Natural killer cell (primary cell): ENCODE measurements at places on chromosomes 3 and 15. TPM values are rescaled to one million over a fixed set of nuclear protein-coding genes. Genes with fewer than 3 reads are reported as not detected.

DNA sequence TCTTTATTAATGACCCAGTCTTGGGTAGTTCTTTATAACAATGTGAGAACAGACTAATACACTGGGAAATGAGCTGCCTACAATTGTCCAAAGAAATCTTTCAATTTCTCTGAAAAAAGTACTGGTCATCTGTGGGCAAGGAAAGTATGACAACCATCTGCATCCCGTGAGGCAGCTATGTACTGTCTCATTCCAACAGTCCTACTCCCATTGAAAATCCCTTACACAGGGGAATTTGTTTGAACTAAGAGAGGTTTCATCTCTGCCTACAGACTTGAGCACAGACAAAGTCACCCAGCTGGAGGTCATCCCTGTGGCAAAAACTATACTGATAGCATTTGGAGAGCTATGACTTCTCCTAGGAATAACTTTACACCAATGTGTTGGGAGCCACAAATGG, 27.1 kb downstream of the SHC4 start:
- DNase-seq = no peak
- H3K4me1 ChIP-seq = no peaks in the 10 kb centered on the region
- H3K27ac ChIP-seq = no peak overlapping the region
- no peak overlapping the region for H3K4me3 ChIP-seq
- no peaks in the 10 kb centered on the region for H3K36me3 ChIP-seq
- no peaks in the 10 kb centered on the region for H3K27me3 ChIP-seq

- peaks cover 3% of the 10 kb centered on the region for H3K27me3 ChIP-seq
- H3K36me3 ChIP-seq = no peaks in the 10 kb centered on the region
- peaks cover 14% of the 10 kb centered on the region for H3K4me1 ChIP-seq
These were observed 228.7 kb downstream of the VPS13C start for GRCh38 chr15:61831505-61831921.

GRCh38 chr3:6807967-6808588, 52.8 kb upstream of the GRM7 start:
- no peak for DNase-seq
- no peak overlapping the region for H3K27ac ChIP-seq
- H3K27me3 ChIP-seq = no peaks in the 10 kb centered on the region
- no peak overlapping the region for H3K4me3 ChIP-seq
- H3K36me3 ChIP-seq = no peaks in the 10 kb centered on the region
- H3K4me1 ChIP-seq = no peaks in the 10 kb centered on the region

DNA sequence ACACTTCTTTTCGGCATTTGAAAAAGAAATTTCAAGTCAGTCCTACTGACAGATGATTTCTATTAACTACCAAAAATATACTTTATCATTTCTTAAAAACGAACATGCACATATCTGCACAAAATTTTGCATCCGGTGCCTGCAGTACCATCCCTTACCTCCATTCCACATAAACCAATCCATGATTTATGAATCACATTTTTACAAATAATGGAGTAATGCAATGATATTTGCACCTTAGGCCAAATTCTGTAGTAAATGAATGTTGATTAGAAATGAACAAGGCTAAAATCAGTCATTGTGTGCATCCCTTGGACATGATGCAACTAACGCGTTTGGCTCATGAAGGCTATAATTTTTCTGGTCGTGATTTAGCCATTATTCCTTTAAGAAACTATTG, 46.5 kb downstream of the ROBO2 start:
- no peak for DNase-seq
- H3K27me3 ChIP-seq = no peaks in the 10 kb centered on the region
- no peak overlapping the region for H3K27ac ChIP-seq
- H3K4me1 ChIP-seq = no peaks in the 10 kb centered on the region

DNA sequence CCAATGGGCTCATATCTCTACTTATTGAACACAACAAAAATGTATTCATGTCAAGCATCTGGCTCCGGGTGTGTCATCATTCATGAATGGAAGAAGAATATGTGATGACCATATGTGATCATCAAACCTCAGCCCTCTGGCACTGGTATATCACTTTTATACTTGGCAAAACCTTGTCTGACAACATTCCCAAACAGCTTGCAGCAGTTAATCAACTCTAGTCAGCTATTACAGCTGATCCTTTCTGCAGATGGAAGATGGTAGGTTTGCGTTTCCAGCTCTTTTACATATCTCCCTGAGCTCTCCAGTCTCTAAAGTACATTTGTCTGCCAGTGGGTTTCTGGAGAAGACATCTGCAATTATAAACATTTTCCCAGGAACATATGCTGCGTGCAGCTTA, 6.6 kb downstream of the PLSCR5 start:
- no peaks in the 10 kb centered on the region for H3K36me3 ChIP-seq
- H3K4me3 ChIP-seq = no peak overlapping the region
- no peak for DNase-seq
- no peak overlapping the region for H3K27ac ChIP-seq
- H3K4me1 ChIP-seq = no peaks in the 10 kb centered on the region
- H3K27me3 ChIP-seq = no peaks in the 10 kb centered on the region

DNA sequence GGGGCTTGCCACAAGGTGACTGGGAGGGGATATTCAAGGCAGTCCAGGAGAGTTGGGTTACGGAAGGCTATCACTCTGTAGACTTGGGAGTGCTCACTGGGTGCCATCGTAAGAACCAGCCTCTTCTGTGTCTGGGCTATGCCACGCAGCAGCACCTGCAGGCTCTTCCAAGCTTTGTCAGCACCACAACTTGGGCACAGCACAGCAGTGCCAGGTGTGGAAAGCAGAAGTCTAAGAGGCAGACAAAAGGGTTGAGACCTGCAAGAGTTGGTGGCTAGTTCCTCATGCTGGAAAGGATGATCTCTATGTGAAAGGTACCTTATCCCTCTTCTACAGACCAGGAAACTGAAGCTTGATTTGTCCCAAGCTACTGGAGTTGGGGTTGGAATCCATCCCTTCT, 15.8 kb downstream of the CX3CR1 start:
- peaks cover 80% of the 10 kb centered on the region for H3K4me1 ChIP-seq
- no peak for DNase-seq
- peak overlapping the region; percentile 90 for H3K27ac ChIP-seq
- peaks cover 33% of the 10 kb centered on the region for H3K36me3 ChIP-seq

DNA sequence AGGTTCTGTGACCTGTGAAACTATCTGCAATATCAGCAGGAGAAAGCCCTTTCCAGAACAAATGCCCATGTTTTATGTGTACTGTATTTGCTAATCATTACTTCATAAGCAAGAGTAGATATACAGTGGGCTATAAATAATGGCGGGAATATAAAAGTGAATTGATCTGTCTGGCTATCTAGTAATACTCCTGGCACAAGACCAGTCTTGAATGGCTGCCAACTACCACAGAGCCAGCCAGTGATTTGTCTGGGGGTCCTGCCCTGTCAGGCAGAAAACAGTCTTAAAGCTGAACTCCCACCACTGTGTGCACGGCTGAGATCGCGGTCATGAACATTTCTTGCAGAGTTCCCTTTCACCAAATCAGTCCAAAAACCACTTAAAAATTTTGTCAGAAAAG, 176.3 kb downstream of the MEIS2 start:
- H3K4me1 ChIP-seq = no peaks in the 10 kb centered on the region
- H3K36me3 ChIP-seq = no peaks in the 10 kb centered on the region
- no peak overlapping the region for H3K4me3 ChIP-seq
- no peak for DNase-seq
- no peak overlapping the region for H3K27ac ChIP-seq
- H3K27me3 ChIP-seq = no peaks in the 10 kb centered on the region

GRCh38 chr3:127644641-127645370, 15.8 kb downstream of the PODXL2 start:
- no peaks in the 10 kb centered on the region for H3K4me1 ChIP-seq
- H3K27ac ChIP-seq = no peak overlapping the region
- H3K4me3 ChIP-seq = no peak overlapping the region
- DNase-seq = no peak
- H3K27me3 ChIP-seq = no peaks in the 10 kb centered on the region

RAP2B gene
- total RNA-seq = 38.1 TPM
